ENCODE measurements at places on chromosomes 3 and 15. TPM values are rescaled to one million over a fixed set of nuclear protein-coding genes. Genes with fewer than 3 reads are reported as not detected.

VEPH1 gene
- total RNA-seq = 13.0 TPM

PIGZ gene
- 2.9 TPM for total RNA-seq

IRAK2 gene
- 3.3 TPM for total RNA-seq

GATM gene
- total RNA-seq = 91.3 TPM

OR5K2 gene
- not detected for total RNA-seq

MLF1 gene
- total RNA-seq = 29.3 TPM

CFAP20DC gene
- 2.0 TPM for total RNA-seq

SOX2 gene
- 70.1 TPM for total RNA-seq

ZNF717 gene
- 22.0 TPM for total RNA-seq

OCA2 gene
- 4.5 TPM for total RNA-seq

COX5A gene
- 46.9 TPM for total RNA-seq

CASR gene
- not detected for total RNA-seq

A4GNT gene
- not detected for total RNA-seq

DET1 gene
- total RNA-seq = 8.2 TPM

C3orf85 gene
- total RNA-seq = not detected

THSD4 gene
- total RNA-seq = 1.6 TPM

LYZL4 gene
- not detected for total RNA-seq

CHST2 gene
- 44.4 TPM for total RNA-seq

GP9 gene
- not detected for total RNA-seq

OR5H15 gene
- not detected for total RNA-seq

CYB561D2 gene
- total RNA-seq = 11.0 TPM

LRRC57 gene
- 14.3 TPM for total RNA-seq

Data from frontal cortex (tissue), 4 donors.